DMS79 (cell line): ENCODE measurements at places on chromosomes 11 and 22.

GRCh38 chr11:27471589-27472397 is 797 bp downstream of the LGR4 start:
- DNase-seq, result no peak

DNA sequence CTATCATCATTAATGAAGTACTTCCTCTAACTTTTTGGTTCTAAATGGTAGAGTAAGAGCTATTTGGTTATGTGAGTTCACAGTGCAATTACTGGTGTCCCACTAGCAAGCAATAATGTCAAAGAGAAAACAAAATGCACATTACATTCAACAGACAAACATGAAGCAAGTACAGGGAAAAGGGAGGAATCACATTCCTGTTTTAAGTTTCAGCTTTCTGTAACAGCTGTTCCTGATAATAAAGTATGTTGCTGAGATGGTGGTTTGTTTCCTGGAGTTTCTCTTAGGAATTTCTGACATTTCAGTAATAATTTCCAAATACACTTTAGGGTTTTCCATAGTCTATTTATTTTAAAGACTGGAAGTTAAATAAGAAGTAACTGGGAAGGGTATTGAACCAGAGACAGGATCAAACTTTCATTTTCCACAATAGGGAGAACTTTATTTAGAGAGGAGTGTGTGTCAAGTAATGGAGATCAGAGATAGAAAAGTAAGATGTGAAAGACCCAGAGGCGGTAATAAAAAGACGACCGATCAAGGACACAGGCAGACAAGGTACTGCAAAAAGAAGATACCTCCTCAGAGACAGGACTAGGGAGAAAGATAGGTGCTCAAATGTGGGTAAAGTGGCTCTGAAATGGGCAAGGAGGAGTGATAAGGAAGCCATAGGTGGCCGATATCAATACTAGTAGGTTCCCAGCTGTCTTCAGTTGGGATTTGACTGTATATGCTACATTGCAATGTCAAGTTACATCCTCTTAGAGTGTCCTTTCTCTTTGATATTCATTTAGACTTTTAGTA is 20.8 kb upstream of the CLNS1A start:
- DNase-seq, result no peak

DNA sequence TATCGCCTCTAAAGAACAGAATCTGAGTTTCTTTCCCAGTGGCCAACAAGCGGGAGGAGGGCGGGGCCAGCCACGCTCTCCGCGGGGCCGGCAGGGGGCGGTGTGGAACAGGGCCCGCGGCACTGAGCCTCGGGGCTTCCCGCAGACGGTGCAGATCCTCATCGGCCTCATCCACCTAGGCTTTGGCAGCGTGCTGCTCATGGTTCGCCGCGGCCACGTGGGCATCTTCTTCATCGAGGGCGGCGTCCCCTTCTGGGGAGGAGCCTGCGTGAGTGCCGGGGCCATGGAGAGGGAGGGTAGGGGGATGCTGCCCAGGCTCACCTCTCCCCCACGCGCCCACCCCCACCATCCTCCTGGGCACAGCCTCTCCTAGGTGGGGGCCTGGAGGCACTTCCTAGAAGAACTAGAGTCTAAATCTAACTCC is 10.7 kb downstream of the MS4A15 start:
- no peak for DNase-seq

DNA sequence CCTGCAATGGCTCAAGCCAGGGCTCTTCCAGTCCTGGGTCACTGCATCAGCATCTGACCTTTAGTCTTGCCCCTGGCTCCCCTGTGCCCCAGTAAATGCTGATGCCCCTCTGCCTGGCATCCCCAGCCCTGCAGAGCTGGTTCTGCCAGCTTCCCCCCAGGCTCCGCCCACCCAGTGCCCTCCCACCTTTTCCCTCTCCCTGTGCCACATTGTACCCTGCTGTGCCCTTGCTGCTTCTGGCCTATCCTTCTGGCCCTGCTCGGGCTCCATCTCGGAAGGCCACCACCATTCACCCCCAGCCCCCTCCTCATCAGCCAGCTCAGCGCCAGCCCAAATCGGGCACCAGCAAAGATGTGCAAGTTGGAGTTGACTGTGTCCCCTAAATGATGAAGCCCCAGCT is 7.4 kb downstream of the CAPN5 start:
- no peak for DNase-seq

GRCh38 chr11:64649291-64649697 is 58.3 kb downstream of the SLC22A12 start:
- DNase-seq, result no peak

- DNase-seq, result no peak
These were observed 6.3 kb upstream of the NDUFV1 start for GRCh38 chr11:67600324-67601029.

DNA sequence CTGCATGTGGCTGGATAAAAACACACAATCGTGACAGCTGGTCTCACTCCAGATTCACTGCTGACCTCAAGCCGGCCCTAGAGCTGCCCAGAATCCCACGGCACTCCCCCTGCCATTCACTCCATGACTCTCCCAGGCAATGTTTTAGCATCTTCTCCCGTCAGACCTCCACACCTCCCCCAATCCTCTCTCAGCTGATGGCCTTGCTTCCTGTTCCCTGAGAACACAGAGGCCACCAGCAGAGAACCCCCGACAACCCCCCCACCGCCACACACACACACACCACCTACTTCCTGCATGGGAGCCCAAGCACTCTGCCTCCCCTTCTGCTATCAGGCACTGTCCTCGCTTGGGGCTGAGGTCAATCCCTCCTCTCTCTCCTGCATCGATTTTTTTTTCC is 9.3 kb downstream of the TNKS1BP1 start:
- no peak for DNase-seq

GRCh38 chr11:66187453-66187852 is 81.0 kb upstream of the RAB1B start:
- DNase-seq, result no peak

DNA sequence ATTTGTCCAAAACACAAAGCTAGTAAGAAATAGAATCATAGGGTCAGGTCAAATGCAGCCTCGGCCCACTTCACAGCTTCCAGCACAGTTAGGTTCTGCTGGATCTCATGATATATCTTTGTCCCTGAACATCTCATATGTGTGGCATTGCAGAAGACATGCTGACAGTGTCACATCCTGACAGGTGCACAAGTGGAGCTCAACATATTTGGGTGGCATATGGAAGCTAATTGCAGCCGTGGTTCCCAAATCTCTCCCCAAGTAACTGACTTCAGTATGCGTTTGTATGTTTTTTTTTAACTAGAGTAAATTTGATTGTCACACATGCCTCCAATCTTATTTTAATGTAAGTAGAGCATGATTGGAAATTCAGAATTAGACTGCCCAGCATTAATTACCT is 33.4 kb downstream of the NAV2 start:
- no peak for DNase-seq

- DNase-seq, result no peak
These were observed 10.9 kb downstream of the INS start for GRCh38 chr11:2149864-2150847.

DNA sequence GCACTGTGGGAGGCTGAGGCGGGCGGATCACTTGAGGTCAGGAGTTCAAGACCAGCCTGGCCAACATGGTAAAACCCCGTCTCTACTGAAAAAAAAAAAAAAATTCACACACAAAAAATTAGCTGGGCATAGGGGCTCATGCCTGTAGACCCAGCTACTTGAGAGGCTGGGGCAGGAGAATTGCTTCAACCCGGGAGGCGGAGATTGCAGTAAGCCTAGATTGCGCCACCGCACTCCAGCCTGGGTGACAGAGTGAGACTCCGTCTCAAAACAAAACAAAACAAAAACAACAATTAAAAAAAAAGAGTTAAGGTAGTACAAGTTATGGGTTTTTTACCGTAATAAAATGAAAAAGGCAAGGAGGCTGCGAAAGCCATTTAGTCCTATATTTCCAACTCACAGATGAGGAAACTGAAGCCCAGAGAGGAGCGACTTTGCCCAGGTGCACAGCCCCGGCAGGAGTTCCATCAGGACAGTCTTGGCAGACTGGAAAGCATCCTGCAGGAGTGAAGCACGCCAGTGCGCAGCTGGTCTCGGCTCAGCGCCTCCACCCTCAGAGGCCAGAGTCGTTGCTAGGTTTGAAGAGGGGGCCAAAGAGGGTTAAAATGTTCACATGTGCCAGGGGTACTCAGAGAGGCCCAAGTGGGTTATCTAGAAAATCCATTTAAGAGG is 3.8 kb upstream of the FADS3 start:
- DNase-seq, result peak; percentile 56

- no peak for DNase-seq
These were observed 36.5 kb downstream of the NADSYN1 start for GRCh38 chr11:71489311-71490043.

DNA sequence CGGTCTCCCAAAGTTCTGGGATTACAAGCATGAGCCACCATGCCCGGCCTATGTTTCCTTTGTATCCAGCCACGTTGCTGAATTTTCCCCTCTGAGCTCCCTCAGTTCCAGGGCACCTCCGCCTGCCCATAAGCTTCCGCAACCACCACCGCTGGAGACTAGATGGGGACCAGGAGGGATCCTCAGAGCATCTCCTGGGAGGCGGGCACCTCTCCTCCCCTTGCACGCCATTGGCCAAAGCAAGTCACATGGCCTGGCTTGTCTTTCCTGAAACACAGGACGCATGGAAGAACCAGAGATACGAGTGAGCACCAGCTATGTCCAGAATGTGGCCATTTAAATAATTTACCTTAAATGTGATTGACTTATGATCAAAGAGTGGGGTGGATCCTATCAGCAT is 388.3 kb downstream of the BRD1 start:
- DNase-seq, result no peak

GRCh38 chr11:19683141-19683805 is 29.4 kb upstream of the NAV2 start:
- no peak for DNase-seq

GRCh38 chr22:21652010-21652546 is 10.0 kb downstream of the SDF2L1 start:
- DNase-seq, result peak; percentile 43

DNA sequence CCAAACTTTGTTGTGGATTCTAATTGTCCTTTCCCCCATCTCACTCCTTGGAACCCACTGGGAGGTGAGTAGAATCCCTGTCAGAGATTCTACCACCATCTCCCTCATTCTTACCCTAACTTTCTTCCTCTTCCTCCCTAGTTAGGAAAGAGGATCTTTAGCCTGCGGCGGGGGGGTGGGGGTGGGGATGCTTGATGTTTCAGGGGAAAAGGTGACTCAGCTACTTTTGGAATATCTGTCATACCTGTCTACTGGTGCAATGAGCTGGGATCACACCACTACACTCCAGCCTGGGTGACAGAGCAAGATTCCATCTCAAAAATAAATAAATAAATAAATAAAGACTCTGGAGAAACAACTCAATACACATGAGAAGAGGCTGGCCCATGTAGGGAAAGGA is 6.4 kb downstream of the CCT8L2 start:
- DNase-seq, result no peak

DNA sequence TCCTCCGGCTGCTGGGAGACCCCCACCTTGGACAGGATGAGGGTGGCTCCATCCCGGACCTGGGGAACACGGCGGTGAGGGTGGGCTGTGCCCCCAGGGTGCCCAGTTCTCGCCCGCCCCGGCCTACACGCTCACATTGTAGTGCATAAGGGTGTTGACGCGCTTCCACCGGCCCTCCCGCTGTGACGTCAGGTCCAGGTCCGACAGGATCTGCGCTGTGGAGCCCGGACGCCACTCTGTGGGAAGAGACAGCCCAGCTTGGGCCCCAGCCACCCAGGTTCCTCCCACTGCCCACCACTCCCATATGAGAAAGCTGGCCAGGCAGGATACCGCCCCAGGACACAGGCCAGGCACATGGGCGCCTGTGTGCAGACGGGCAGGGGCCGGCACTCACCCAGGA is 8.3 kb upstream of the MAPK11 start:
- DNase-seq, result no peak

DNA sequence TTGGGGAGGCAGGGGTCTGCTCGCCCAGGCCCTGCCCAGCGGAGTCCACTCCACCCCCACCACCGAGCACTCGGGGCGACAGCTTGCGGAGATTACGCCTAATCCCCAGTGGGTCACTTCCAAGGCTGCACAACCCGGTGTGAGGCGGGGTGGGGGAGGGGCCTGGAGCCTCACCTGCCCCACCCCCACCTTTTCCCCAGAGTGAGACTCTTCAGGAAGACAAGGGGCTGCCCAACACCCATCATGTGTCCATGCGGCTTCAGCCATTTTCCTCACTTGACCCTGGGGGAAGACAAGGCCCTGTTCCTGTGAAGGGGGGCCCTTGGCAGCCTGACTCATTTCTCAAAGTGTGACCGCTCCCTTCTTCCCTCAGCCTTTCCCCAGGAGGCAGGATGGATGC is 12.5 kb downstream of the SYNGR1 start:
- no peak for DNase-seq

- DNase-seq, result no peak
These were observed 213.3 kb downstream of the FAM76B start for GRCh38 chr11:95576146-95576845.

GRCh38 chr11:124934862-124935547 is 842 bp downstream of the HEPACAM start:
- DNase-seq, result no peak

DNA sequence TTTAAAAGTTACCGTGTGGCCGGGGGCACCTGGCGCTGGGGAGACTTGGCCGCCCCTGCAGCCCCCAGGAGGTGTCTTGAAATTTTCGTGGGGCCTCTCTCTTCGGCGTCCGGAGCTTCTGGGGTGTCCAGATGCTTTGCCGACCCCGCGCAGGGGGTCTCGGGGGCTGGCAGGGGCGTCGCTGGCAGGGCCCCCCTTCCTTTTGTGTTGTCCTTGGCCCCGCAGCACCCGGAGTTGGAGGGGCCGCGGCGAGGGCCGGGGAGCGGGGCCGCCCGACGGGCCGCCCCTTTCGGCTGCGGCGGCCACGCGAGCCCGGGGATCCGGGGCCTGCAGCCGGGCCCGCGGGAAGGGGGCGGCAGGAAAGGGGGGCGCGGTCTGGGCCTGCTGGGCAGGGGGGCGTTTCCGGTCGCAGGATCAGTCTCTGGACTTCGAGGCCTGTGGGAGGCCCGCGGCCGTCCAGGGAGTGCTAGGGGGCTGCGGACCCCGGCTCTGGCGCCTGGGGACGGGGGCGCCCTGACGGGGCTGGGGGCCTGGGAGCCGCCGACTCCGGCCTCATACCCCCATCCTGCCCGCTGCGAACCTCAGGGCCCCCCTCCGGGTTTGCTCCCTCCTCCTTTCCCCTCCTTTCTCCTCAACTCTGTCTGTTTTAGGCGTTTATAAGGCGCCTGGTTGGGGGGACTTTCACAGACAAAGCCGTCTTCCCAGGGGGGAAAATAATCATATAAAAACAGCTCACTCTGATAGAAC is 869 bp downstream of the ZC3H7B start:
- DNase-seq, result no peak

DNA sequence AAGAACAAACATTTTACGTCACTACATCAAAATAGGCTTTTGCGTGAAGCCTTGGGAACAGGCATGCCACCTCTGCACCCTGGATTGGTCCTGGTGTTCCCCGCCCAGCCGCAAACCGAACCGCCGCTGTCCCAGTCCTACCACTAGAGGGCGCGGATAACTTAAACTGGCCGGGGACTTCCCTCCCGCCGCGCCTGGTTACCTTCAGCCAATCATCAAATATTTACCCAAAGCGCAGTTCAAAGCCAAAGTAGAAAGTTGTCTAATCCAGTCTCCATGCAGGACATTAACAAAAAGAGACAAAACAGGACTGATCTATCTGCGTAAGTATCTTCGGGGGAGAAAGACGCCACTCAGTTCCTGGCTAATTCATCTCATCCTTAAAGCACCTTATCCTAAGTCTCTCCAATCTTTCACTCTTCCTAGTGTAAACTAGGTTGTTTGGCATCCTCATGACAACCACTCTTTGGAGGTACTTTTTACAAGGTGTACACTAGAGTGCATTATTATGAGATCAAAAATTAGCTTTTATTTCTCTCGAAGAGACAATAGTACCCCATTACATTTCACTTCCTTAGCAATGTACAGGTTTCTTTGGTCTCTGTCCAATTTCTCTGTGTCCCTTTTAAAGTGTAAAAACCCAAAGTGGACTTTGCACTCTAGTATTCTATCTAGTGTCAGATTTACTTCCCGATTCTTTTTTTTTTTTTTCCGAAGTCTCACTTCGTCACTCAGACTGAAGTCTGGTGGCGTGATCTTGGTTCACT is 3.9 kb upstream of the CRY2 start:
- peak; percentile 71 for DNase-seq
